ENCODE measurements at places on chromosomes 13 and 19.
A peak's percentile ranks its signal among the peaks of the same experiment; 100 is the strongest.

DNA sequence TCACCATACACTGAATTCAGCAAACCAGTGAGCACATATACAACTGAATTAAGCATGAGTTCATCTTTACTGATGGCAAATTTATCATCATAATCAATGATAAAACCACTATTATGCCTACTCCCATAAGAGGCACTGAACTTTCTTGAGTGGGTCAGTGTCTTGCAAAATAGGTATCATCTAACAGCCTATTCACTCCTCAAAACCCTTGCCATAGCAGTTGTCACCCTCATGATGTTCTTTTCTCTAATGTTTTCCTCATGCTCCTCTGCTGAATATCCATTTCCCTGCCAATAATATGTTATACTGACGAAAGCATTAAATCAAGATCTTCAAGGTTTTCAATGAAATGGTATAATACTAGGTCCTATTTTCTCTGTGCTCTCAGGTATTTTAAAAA, 5.6 kb downstream of the ARGLU1 start:
- no peak for DNase-seq

DNA sequence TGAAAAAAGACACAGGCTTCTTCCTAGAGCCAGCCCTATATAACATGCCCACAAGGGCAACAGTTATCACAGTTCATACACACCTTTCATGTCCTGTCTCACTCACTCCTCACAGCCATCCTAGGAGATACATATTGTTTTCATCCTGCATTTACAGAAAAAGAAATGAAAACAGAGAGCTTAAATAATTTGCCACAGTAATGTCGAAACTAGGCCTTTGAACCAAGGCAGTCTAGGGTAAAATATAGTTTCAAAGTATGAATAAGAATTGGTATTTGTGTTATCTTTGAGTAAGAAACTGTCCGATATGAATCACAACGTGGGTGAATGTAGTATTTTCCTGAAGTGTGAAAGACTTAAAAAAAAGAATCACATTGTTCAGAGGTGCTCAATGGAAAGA, 26.8 kb downstream of the CLDN10 start:
- no peak for DNase-seq

DNA sequence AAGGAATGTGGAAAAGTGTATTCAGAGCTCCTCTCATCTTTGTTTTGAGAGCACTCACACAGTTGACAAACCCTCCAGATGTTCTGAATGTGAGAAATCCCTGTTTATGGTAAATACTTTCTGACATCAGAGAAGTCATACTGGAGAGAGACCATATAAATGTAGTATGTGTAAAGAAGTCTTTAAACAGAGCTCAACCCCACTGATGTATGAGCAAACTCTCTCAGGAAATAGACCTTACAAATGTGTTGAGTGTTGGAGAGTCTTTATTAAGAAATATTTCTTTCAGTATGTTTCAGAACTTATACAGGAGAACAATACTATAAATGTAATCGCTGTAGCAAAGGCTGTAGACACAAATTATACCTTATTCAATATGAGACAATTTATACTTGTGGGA, 15.7 kb upstream of the ZNF329 start:
- DNase-seq = no peak

- DNase-seq = no peak
Observed at GRCh38 chr19:53786744-53787143, 37.4 kb downstream of the NLRP12 start.

DNA sequence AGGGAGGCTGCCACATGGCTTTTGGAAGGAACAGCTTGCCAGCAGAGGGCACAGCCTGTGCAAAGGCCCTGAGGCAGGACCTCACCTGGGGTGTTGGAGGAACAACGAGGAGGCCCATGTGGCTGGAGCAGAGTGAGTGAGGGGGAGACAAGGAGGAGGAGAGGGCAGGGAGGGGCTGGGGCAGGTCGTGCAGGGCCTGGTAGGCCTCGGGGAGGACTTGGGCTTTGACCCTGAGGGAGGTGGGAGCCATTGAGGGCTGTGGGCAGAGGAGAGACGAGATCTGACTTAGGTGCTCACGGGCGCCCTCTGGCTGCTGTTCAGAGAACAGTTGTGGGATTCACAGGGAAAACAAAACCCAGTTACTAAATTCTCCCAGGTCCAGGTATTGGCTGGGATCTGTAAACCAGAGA, 25.2 kb downstream of the ZNRF4 start:
- peak; percentile 1 for DNase-seq

DNA sequence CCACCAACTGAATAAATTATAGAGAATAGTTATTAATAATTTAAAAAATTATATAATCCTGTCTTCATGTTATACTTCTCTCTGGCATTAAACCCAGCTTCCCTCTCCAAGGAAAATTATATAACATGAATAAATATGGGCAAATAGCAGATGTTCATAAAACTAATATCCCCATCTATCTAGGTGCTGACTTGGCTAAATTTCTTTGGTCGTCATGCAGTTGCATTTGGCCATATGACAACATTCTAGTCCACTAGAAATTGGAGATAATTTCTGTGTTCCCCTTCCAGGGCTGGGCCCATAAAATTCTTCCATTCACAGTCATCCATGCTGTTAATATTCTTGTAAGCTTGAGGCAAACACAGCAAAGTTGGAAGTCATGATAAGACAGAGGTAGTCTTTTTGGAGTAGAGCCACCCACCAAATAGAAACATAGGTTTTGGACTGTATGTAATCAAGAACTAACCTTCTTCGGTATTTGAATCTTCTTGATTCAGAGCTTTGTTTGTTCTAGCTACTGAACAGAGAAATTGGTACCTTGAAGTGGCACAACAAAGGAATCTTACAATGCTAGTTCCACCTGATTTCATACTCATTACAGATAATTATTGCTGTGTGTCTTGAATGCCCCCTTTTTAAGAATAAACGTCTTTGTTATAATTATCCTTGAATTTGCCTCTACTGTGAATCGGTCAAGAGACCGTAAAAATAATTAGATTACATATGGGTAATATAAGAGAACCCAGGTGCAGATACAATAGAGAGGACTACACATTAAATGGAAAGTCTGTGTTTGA, 678.5 kb upstream of the PCDH20 start:
- no peak for DNase-seq

- DNase-seq = no peak
Observed at GRCh38 chr19:46571495-46571894, 29.6 kb upstream of the CALM3 start.

DNA sequence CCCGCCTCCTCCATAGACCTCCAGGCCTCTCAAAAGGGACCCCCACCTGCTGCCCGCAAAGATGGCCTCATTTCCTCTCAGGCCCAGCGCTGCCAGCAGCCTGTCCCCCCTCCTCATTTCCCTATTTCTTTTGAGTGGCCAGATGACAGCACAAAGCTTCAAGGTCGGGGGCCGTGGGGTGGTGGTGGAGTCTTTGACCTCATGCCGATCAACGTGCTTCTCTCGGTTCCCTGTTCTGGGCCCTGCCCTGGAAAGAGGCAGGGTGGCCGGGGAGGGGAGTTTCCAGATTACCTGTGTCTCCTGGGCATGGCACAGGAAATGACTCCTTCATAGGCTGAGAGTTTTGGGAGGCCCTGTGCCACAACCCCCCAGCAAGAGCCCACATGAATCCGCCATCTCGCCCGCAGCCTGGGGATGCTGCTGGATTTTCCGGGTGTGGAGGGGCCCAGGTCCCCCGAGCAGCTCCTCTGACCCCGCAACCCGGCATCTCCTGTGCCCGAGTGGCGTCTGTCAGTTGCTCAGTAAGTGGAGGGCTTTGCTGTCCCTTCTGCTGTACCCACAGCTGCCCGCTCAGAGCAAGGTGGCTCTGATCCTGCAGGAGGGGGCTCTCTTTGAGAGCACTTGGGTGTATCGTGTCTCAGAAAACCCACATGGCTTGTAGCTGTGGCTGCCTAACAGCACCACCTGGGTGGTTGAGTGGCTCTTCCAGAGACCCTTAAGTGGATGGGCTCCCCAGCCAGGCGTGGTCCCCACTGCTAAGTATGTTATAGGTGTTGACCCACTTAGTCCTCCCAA, 139.4 kb downstream of the SIPA1L3 start:
- DNase-seq = no peak

DNA sequence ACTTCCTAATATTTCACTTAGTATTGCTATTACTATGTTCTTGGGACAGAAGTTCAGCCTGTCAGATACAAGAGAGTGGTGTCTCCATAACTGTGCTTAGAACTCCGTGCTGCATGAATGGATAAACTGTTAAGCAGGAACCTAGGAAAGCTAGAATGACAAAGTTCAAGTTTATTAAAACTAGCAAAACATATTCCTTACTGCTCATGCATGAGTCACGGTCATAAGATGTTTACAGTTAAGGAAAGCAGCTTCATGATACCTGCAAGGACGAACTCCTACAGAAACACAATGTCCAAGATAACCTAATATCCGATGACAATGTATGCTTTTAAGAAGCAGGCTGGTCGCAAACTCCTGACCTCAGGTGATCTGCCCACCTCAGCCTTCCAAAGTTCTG, 6.0 kb upstream of the ZNF765 start:
- no peak for DNase-seq

DNA sequence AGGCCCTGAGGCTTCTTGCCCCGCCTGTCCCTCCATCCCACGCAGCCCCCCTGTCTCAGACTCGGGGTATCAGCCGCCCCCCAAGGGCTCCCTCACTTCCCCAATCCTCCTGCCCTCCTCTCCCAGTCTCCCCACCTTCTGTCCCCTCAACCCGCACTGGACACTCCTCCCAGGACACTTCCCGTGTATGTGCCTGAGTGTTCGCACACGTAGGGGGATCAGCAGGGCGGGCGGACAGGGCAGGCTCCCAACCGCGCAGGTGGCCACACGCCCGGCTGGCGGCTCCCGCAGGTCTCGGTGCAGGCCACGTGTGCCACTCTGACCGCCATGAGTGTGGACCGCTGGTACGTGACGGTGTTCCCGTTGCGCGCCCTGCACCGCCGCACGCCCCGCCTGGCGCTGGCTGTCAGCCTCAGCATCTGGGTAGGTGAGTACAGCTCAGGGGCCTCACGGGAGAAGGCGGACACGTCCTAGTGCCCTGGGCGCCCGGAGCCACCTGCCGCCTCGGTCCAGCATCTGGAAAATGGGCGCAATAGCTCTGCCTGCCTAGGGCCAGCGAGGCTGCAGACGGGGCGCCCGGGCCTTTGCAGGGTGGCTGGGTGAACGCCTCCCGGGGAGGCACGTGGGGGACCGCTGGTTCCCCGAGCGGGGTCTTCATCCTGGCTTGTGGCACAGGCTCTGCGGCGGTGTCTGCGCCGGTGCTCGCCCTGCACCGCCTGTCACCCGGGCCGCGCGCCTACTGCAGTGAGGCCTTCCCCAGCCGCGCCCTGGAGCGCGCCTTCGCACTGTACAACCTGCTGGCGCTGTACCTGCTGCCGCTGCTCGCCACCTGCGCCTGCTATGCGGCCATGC, 2.3 kb downstream of the KISS1R start:
- DNase-seq = no peak

GRCh38 chr13:91291078-91291477, 56.4 kb upstream of the MIR17HG start:
- no peak for DNase-seq

GRCh38 chr19:8438236-8438635, 6.5 kb upstream of the HNRNPM start:
- DNase-seq = no peak

DNA sequence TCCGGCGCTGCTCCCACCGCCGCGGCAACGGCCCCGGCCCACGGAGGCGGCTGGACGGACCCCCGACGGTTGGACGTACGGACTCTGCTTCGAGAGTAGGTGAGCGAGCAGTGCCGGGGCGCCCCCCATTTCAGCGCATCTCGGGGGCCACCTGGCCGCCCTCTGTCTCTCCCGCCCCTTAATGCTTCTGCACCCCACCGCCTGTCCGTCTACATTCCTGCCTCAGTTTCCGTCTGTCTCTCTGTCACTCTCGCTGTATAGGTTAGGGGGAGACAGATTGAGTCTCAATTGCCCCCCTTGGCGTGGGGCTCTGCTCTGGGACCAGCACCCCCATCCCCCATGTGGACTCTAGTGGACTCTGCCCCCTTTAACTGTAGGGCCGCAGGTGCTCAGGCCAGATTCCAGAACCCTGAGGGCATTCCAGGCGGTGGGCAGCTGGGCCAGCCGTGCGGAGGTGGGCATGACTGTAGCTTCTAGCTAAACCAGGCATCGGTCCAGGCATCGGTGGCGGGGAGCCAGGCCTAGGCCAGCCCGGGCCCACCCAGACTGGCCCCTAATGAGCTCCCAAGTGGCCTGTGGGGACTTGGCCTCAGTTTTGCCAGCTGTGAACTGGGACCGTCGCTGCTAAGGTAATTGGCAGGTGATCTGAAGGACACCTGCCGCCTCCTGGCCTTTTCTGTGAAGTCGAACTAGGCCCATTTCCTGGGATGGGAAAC, 373 bp downstream of the TNFAIP8L1 start:
- DNase-seq = no peak

GRCh38 chr13:95228130-95228529, 73.1 kb downstream of the ABCC4 start:
- DNase-seq = no peak

DNA sequence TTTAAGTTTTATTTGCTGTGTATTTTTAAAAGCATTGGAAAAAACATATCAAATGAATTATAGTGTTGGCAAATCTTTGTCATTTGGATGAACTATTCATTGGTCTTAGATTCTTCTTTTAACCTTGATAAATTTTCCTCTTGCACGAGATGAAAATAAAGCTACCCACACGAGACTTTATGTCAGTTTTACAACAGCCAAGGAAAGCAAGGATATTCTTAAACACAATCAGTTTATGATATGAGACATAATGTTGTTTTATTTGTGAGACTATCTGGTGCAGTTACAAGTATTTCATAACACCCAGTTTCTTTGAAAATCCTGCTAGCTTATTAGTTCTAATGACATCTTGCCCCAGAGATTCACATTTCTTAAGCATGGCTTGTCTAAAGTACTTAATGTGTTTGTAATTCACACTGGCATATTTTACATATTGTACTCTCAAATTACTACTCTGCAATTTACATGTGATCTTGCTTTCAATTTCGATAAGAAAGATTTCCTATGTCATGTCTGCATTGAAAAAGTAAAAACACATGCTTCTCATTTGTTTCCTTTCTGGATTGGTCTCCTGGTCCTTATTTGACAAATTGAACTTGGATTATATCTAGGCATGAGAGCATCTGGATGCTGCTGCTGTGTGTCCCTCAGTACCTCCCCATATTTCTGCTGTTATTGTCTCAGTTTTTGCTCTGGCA, 955.5 kb upstream of the PCDH9 start:
- DNase-seq = no peak

- DNase-seq = no peak
Observed at GRCh38 chr13:79782541-79783205, 301.7 kb downstream of the NDFIP2 start.

GRCh38 chr19:38942471-38943181, 11.9 kb downstream of the MRPS12 start:
- DNase-seq = no peak

- no peak for DNase-seq
Observed at GRCh38 chr13:46071590-46072249, 19.2 kb upstream of the ZC3H13 start.

DNA sequence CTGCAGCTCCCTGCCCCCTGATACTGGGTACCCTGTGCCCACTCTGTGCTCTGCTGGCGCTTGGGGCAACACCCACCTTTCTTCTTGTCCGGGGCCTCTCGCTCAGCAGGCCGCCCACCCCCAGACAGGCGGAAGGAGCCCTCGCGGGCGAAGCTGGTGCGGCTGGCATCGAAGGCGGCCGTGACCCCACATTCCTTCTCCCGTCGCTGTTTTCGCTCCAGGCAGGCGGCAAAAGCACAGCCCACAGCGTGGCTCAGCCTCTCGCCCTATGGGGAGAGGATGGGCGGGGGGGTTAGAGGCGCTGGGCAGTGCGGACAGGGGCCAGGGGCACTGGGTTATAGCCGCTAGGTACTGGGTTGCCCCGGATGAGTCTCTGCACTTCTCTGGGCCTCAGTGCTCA, 13.3 kb downstream of the NUMBL start:
- no peak for DNase-seq

- no peak for DNase-seq
Observed at GRCh38 chr19:57934820-57935665, at the start of gene ZNF418. ZNF418 (minus strand) TSS chr19:57935402; CDS start chr19:57933822, 1,580 bp downstream.
